Activated CD8-positive, alpha-beta T cell treated with anti-CD3 and anti-CD28 coated beads, Interleukin-2, amount 10 ng/mL, durations not matched to agents 7 days and 5 days (primary cell): ENCODE measurements at places on chromosomes 5 and 9. TPM values are rescaled to one million over a fixed set of nuclear protein-coding genes. Genes with fewer than 3 reads are reported as not detected.

GRCh38 chr9:24986331-24986730, 440.6 kb upstream of the IZUMO3 start:
- no peaks in the 10 kb centered on the region for H3K36me3 ChIP-seq
- no peaks in the 10 kb centered on the region for H3K4me1 ChIP-seq
- no peaks in the 10 kb centered on the region for H3K27me3 ChIP-seq
- H3K27ac ChIP-seq, result no peak overlapping the region

GRCh38 chr9:12817702-12818101, 42.9 kb downstream of the LURAP1L start:
- no peak overlapping the region for H3K4me3 ChIP-seq
- H3K27ac ChIP-seq, result no peak overlapping the region
- no peaks in the 10 kb centered on the region for H3K27me3 ChIP-seq
- DNase-seq, result no peak
- H3K4me1 ChIP-seq, result no peaks in the 10 kb centered on the region
- H3K36me3 ChIP-seq, result no peaks in the 10 kb centered on the region

DNA sequence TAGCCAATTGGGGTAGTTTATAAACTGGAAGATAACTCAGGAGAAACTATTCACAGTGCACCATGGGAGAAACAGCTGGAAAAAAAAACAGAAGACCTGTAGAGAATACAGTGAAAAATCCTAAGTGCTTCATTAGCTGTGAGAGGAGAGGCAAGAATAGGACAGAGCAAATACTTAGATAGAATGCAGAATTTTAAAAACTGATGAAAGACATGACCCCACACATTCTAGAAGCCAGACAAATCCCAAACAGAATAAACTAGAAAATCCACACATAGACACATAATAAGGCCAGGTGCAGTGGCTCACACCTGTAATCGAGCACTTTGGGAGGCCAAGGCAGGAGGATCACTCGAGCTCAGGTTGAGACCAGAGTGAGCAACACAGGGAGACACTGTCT, 7.5 kb upstream of the FAM151B start:
- no peak overlapping the region for H3K4me3 ChIP-seq
- peaks cover 4% of the 10 kb centered on the region for H3K36me3 ChIP-seq
- no peak for DNase-seq
- H3K27me3 ChIP-seq, result peaks cover 4% of the 10 kb centered on the region

DNA sequence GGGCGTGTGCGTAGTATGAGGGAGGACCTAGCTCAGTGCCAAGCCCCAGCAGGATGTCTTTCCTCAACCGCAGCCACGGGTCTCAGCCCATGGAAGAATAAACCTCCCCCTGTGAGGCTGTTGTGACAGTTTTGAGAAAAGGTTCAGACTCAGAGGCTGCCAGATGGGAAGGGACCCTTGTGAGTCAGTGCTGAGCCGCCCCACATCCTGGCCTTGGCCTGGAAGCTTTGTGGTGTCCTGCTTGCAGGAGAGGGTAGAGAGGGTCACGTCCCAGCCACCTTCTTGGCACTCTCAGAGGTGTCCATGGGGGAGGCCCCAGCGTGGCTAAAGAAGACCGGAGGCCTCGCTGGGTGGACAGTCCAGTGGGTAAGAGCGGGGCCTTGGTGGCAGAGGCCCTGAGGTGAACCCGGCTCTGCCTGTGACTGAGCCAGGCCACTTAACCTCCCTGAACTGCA, 2.8 kb downstream of the GRHPR start:
- H3K36me3 ChIP-seq, result peaks cover 28% of the 10 kb centered on the region
- DNase-seq, result no peak
- no peaks in the 10 kb centered on the region for H3K27me3 ChIP-seq
- H3K4me3 ChIP-seq, result no peak overlapping the region
- H3K4me1 ChIP-seq, result peaks cover 21% of the 10 kb centered on the region
- no peak overlapping the region for H3K27ac ChIP-seq

DNA sequence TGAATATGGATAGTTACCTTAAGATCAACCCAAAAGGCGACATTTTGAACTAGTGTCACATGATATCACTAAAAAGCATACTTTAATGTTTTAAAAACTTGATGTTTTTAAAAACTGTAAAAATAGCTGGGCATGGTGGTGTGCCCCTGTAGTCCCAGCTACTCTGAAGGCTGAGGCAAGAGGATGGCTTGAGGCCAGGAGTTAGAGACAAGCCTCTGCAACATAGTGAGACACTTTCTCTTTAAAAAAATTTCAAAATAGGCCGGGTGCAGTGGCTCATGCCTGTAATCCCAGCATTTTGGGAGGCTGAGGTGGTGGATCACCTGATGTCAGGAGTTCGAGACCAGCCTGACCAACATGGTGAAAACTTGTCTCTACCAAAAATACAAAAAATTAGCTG, 129.5 kb downstream of the NPR3 start:
- no peak overlapping the region for H3K4me3 ChIP-seq
- no peaks in the 10 kb centered on the region for H3K27me3 ChIP-seq
- no peaks in the 10 kb centered on the region for H3K36me3 ChIP-seq
- DNase-seq, result no peak
- no peak overlapping the region for H3K27ac ChIP-seq

DNA sequence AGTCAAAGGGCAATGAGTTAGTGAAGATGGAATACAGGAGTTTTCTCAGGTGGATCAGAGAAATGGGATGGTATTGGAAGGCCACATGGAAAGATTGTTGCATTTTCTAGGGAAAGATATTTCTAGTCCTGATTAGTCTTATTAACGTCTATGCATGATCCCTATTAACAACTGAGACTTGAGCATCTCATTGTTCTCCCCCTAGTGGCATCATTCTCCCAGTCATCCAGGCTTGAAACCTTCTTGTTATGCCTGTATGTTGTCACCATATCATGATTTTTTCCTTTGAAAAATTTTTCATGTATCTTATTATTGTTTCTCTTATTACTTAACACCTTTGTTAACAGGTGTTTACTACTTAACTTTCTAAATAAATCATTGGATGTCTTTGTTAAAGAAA, 34.4 kb downstream of the KIF2A start:
- H3K27me3 ChIP-seq, result no peaks in the 10 kb centered on the region
- DNase-seq, result no peak
- peaks cover 30% of the 10 kb centered on the region for H3K36me3 ChIP-seq
- peaks cover 54% of the 10 kb centered on the region for H3K4me1 ChIP-seq
- H3K4me3 ChIP-seq, result no peak overlapping the region

DNA sequence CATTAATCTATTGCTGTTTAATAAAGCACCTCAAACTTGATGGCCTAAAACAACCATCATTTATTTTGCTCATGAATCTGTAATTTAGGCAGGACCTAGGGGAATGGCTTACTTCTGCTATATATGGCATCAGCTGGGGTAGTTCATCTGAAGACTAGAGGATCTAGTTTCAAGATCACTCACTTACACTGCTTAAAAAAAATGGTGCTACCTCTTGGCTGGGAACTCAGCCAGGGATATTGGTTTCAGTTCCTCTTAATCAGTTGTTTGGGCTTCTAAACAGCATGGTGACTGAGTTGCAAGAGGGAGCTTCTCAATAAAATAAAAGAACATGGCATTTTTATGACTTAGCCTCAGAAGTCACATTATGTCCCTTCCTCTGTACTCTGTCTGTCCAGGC, 142.0 kb downstream of the FAM114A2 start:
- no peaks in the 10 kb centered on the region for H3K36me3 ChIP-seq
- no peak overlapping the region for H3K27ac ChIP-seq
- H3K27me3 ChIP-seq, result no peaks in the 10 kb centered on the region

ZDHHC11 gene
- total RNA-seq, result 11.9 TPM

CDKN2B gene
- 2.3 TPM for total RNA-seq
